ENCODE measurements at places on chromosomes 4 and X.
A peak's percentile ranks its signal among the peaks of the same experiment; 100 is the strongest.

- no peak for DNase-seq
These were observed 443.2 kb upstream of the FGF16 start for GRCh38 chrX:77003956-77004355.

GRCh38 chr4:97759785-97760184, 383.5 kb downstream of the STPG2 start:
- no peak for DNase-seq

GRCh38 chr4:141311246-141312204, 90.8 kb downstream of the ZNF330 start:
- no peak for DNase-seq

DNA sequence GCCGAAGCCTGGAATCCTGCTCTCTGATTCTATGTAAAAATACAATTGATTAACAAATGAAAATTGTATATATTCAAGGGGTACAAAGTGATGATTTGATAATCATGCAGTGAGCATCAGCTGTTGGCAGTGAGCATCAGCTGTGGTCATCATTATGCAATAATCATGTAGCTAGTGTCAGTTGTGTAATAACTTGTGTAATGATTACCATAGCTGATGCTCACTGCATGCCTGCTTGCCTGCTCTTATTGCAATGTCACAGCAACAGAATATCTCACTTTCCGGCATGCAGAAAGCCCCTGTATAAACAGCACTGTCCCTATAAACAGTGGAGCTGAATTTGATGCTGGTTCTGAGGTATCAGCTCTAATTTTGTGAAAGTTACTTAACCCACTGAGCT, 46.8 kb downstream of the SULT1B1 start:
- DNase-seq = peak; percentile 63

- peak; percentile 62 for DNase-seq
These were observed 657 bp upstream of the ANKRD50 start for GRCh38 chr4:124713185-124713592.

GRCh38 chrX:70026112-70026850, 23.5 kb downstream of the AWAT2 start:
- no peak for DNase-seq

DNA sequence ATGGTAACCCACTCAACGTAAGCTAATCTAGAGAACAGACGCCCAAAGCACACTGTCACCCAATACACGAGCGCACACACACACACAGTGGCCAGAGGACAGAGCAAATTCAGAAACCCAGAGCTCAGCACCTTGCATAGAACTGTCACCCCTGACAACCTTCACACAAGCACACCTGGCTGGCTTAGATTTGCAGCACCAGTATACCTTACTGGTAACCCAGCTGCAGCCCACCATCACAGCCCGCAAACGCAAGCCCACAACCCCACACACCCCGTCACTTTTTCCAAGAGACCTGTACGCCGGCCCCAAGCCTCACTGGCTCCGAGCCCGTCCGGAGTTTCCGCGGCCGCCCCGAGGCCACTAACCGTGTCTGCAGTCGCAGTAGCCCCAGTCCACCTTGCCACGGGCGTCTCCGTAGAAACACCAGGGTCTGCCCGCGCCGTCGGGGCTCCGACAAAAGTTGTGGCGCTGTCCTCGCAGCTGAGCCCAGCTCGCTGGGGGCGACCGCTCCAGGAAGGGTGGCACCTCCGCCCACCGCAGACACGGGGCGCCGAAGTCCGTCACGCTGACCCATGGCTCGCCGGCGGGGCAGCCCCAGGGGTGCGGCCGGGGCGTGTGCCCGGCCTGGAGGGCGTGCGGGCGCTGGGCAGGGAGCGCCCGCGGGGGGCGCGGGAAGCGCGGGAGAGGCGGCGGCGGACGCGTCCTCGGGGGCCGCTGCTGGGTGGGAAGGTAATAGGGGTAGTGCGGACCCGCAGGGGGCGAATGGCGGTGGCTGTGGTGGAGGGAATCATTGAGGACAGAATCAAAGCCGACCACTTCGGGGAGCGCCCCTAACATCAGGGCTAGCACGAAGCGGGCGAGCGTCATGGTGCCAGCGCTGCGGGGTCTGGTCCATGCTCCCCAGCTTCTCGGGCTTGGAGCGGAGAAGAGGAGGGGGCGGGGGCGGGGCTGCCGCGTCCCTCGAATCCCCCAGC, 664 bp downstream of the PRSS12 start:
- DNase-seq = no peak

DNA sequence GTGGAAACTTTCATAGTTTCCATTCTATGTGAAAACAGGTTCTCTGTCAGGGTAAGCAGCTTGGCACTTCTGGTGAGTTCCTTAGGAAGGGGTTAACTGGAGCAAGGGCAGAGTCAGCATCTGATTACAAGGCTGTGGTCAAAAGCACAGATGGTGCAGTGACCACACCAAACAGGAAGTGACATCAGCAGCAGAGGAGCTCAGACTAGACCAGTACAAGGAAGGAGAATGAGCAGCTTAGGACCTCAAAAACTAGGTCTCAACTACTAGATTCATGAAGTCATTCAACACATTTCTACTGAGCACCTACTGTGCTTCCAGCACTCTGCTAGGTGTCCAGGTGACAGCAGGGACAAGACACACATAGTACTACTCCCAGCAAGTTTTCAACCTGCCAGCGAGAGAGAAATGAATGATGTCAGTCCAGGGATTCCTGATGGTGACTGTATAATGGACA, 130.2 kb downstream of the AMELX start:
- DNase-seq = no peak

GRCh38 chr4:60913002-60913401, 287.1 kb upstream of the ADGRL3 start:
- DNase-seq = peak; percentile 23

GRCh38 chr4:145351162-145351561, 130.5 kb upstream of the SMAD1 start:
- peak; percentile 9 for DNase-seq

GRCh38 chr4:99983289-99983943, 33.3 kb upstream of the H2AZ1 start:
- DNase-seq = no peak

DNA sequence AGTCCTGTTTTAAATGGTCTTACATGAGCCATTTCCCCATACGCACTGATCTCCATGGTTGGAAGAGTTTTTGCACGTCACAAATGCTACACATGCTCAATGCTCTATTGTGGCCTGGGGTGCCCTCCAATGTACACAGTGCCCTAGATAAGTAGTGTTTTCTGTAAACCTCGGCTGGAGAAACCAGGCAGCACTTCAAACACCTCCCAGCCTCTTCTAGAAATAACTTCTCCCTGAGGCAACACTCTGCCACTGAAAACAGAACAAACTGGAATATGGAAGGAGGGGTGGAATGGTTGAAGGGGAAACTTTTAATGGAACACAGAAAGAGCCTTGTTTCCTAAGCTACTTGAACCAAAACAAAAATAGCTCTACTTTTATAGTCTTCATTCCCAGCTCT, 123.9 kb upstream of the CBR4 start:
- DNase-seq = no peak

- no peak for DNase-seq
These were observed 18.0 kb downstream of the CXCL2 start for GRCh38 chr4:74081035-74081434.

- peak; percentile 60 for DNase-seq
These were observed 144.2 kb downstream of the PDLIM5 start for GRCh38 chr4:94595880-94596483.
